ENCODE measurements at places on chromosomes 3 and 15. TPM values are rescaled to one million over a fixed set of nuclear protein-coding genes. Genes with fewer than 3 reads are reported as not detected.

Gene MINAR1
- total RNA-seq: 0.51 TPM

Gene KBTBD12
- not detected for total RNA-seq

Gene ACAD9
- 51.4 TPM for total RNA-seq

- DNase-seq: peak; percentile 16
Measured at GRCh38 chr15:52656412-52656811, 22.8 kb downstream of the ATOSA start.

Gene SERINC4
- not detected for total RNA-seq

Gene PLOD2
- total RNA-seq: 201 TPM

Gene SACM1L
- 48.5 TPM for total RNA-seq

DNA sequence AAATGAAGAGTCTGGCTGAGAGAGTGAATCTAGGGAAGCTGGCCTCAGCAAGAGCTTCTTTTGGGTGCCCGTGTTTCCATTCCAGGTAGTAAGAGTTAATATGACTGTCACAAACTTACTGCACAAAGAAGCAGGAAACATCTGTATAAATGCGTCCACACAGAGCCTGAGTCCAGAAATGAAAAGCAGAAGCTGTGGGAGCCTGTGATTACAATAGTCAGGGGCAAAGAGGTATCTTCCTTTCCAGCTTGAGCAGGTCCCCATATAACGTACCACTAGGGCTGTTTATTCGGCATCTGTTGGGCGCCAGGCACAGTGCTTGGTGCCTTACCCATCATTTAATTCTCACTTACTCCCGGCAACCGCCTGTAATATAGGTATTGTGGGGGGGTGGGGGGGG is 40.5 kb upstream of the B3GNT5 start:
- peak; percentile 79 for DNase-seq

Gene PATL2
- total RNA-seq: 0.09 TPM

DNA sequence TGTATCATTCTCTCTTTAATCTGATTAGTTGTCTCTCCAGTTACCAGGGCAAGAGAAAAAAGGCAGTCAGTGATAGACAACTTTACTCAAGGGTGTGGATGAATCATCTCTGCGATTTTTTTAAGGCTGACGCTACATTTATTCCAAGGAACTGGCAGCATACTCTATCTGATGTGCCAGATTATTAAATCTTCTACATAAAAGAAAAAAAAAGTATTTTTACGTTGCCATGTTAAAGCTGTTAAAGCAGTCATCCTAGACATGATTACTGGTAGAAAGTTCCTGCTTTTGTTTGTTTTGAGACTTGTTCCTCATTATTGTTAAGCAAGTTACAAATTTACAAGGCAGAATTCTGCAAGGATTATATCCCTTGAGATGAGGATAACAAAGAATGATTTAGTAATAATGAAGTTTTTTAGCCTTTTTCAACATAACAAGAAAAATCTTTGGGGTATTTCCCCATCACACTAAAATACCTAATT is 121.7 kb downstream of the CBLB start:
- peak; percentile 17 for DNase-seq

DNA sequence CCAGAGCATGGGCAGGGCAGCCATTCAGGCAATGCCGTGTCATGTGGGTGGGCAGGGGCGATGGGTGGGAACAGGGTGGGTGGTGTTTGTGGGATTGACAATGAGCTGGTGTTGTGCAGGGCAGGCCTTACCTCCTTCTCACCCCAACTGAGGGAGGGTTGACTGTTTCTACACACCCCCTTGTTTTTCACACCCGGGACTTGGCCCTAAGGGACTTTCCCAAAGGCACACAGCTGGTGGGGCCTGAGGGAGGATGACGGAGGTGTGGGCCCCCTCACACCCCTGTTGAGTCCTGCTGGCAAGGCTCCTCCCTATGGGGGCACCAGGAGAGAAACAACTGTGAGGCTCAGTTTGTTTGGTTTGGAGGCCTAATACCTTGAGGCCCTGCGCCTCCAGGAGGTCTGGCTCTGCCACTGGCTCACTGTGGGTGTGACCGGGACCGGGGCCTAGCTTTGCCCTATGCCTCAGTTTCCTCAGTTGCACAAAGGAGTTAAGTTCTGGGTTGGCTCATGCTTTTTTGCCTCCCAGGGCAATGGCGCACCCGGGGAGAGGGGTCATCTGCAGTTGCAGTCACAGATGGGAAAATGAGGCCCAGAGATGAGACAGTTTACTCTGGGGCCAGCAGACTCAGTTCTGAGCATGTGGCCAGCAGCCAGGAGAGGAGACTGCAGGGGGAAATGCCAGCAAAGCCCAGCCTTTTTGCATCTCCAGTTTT is 5.1 kb upstream of the DNAH1 start:
- no peak for DNase-seq

- DNase-seq: no peak
Measured at GRCh38 chr3:135229018-135229495, 434.0 kb downstream of the EPHB1 start.

GRCh38 chr3:57062101-57062631 is 1.7 kb downstream of the SPATA12 start:
- DNase-seq: peak; percentile 43

DNA sequence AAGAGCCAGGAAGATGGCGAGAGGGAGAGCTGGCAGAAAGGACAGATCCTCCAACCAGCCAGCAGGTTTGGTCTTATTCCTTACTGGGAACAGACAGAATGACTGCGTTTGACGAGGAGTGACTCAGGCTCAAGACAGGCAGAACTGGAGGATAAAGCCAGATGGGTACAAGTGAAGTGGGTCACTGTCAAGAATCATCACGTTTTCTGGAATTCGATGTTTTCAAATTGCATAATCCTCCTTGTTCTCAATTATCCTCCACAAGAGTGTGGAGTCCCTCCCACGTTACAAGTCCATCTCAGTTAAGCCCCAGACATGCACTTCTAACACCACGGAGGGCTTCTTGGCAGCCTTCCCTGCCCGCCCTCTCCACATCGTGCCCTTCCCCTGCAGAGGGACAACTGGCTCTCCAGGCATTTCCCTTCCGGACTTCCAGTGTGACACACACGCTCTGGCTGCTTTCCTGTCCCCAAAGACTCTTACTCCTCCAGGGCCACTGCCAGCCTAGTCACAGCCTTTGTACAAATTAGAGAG is 183.1 kb downstream of the CHST2 start:
- DNase-seq: peak; percentile 85

DNA sequence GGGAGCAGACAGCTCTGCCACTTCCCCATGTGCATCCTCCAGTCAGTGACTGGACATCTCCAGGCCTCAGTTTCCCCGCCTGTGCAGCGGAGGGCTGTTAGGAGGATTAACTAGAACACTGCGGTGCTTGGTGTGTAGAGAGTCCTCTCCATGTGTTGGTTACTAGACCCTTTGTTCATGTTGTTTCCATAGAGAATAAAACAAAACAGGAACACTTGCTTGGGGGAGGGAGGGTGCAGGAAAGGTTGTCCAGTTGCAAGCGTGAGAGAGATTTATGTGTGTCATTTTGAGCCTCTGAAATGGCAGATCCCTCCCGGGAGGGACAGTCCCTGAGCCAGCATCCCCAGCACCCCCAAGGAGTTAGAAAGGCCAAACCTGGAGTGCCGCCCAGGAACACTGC is 184.0 kb upstream of the LYSMD4 start:
- DNase-seq: no peak

DNA sequence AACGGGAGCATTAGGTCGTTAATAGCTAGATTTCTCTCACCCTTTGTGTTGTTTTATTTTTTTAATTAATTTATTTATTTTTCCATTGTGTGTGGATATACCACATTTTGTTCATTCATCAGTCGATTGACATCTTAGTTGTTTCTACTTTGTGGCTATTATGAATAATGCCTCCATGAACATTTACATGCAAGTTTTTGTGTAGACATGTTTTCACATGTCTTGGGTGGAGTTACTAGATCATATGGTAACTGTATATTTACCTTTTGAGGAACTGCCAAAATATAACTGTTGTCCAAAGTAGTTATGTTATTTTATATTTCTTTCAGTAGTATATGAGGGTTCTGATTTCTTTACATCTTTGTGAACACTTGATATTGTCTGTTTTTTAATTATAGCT is 18.8 kb downstream of the ZWILCH start:
- no peak for DNase-seq

DNA sequence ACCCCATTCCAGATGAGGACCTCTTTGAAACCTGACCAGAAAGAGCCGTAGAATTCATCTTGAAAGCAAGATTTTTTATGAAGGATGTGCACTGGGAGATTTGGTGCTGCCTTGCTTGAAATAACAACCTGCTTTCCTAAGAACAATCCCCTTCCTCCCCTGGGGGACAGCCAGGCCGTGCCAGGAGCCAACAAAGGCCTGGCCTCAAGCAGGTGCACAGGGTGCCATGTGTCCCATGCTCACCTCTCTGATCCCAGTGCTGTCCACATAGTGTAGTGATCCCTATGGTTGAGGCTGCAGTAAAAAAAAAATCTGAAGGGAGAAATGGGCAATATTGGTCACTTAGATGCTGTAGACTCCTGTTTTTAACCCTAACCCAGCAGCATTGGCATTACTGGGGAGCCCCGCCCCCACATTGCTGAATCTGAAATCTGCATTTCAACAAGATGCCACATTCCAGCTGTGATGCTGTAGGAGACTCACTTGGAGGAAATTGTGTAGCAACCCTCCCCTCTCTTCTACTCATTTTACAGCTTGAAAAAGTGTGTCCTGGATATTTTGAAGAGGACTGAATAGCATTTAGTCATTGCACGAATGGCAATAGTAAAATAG is 171.2 kb downstream of the APBA2 start:
- DNase-seq: no peak

Gene CHL1
- total RNA-seq: 0.09 TPM

GRCh38 chr15:86647810-86648440 is 568.3 kb downstream of the AGBL1 start:
- DNase-seq: no peak

Gene GDPGP1
- 11.7 TPM for total RNA-seq

DNA sequence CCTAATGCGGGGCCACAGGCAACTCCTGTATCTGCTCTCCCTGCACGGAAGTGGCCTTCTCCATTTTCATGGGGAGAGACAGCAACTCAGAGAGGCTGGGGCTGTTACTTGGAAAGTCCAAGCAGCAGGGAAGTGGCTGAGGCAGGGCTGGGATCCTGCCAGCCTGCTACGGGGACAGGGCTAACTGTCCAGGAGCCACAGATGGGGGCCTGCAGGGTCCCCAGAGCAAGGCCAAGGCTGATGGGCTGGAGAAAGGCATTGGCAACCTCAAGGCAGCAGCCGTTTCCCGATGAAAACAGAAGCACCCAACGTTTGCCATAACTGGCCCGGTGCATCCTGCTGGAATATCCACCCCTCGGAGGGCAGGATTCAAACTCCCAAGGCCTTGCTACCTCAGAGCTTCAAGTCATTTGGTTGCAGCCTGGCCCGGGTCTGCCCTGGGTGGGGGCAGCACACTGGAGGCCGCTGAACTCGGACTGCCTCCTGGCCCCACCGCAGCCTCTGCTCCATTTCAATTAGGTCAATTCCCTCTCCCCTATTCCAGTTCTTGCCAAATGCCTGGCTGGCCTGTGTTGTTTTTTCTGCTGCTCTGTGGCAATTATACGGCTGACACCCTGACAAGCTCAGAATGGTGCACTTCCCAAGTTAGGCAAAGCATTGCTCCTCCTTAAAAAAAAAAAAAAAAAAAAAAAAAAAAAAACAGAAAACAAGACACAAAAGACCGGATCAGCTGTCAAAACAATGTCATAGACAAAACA is 143.5 kb downstream of the NUP210 start:
- DNase-seq: no peak
